Activated CD8-positive, alpha-beta T cell treated with anti-CD3 and anti-CD28 coated beads, Interleukin-2, amount 10 ng/mL, durations not matched to agents 7 days and 5 days (primary cell): ENCODE measurements at places on chromosomes 2 and 18. TPM values are rescaled to one million over a fixed set of nuclear protein-coding genes. Genes with fewer than 3 reads are reported as not detected.

AQP12A gene
- total RNA-seq: not detected

SOX11 gene
- total RNA-seq: not detected

TDRD15 gene
- total RNA-seq: not detected

ATAD2B gene
- 32.0 TPM for total RNA-seq

DNA sequence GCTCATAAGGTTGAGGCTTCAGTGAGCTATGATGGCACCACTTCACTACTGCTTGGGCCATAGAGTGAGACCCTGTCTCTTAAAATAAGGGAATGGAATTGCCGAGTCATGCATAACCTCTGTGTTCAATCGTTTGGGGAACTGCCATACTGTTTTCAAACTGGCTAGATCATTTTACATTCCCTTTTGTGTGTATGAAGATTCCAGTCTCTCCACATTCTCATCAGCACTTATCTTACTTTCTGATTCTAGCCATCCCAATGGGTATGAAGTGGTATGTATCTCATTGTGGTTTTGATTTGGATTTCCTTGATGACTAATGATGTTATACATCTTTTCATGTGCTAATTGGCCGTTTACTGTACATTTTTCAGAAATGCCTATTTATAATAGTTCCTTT, 23.7 kb downstream of the MARCHF7 start:
- H3K27ac ChIP-seq: no peak overlapping the region
- peaks cover 60% of the 10 kb centered on the region for H3K36me3 ChIP-seq
- peaks cover 14% of the 10 kb centered on the region for H3K4me1 ChIP-seq
- DNase-seq: no peak
- H3K4me3 ChIP-seq: no peak overlapping the region

DNA sequence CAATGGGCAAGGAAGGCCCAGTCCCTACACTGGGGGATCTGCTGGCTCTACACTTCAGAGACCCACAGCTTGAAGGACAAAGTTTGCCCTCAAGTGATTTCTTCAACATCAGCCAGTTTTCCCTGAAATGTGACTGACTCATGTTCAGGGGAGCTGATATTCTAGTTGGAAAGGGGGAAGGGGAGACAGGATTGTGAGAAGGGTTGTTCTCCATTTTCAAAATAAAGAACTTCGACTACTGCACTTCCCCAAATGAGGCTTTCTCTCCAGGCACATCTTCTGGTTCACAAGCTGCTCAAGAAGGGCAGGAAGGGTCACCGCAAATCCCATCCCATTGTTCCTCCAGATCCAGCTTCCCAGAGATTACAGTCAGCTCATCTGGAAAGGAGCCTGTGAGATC, 117.6 kb downstream of the BCL2L11 start:
- H3K4me3 ChIP-seq: no peak overlapping the region
- H3K36me3 ChIP-seq: peaks cover 12% of the 10 kb centered on the region
- H3K27me3 ChIP-seq: no peaks in the 10 kb centered on the region
- no peak for DNase-seq
- H3K4me1 ChIP-seq: peaks cover 16% of the 10 kb centered on the region

- no peak overlapping the region for H3K4me3 ChIP-seq
- peaks cover 5% of the 10 kb centered on the region for H3K4me1 ChIP-seq
- no peaks in the 10 kb centered on the region for H3K27me3 ChIP-seq
- no peak overlapping the region for H3K27ac ChIP-seq
- DNase-seq: no peak
These were observed 275.4 kb downstream of the STK39 start for GRCh38 chr2:167972020-167972419.

DNA sequence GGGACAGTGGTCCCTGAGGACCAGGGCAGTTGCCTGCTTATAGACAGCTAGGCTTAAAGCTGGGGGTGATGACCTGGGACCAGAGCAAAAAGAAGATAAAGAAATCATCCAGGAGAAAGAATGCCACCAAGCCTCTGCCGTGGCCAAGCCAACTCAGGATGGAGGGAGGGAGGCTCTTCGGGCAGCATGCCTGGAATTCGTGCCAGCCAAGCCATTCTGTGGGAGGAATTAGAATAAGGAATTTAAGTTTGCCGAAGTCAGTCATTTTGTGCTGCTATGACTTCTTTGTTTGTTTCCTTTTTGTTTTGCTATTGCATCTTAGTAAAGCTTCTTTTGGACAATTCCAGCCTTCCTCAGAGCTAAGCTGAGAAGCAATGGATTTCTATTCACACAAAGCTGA, 124.1 kb downstream of the EN1 start:
- H3K4me3 ChIP-seq: no peak overlapping the region
- no peak overlapping the region for H3K27ac ChIP-seq
- no peaks in the 10 kb centered on the region for H3K36me3 ChIP-seq
- H3K27me3 ChIP-seq: no peaks in the 10 kb centered on the region
- no peak for DNase-seq

DNA sequence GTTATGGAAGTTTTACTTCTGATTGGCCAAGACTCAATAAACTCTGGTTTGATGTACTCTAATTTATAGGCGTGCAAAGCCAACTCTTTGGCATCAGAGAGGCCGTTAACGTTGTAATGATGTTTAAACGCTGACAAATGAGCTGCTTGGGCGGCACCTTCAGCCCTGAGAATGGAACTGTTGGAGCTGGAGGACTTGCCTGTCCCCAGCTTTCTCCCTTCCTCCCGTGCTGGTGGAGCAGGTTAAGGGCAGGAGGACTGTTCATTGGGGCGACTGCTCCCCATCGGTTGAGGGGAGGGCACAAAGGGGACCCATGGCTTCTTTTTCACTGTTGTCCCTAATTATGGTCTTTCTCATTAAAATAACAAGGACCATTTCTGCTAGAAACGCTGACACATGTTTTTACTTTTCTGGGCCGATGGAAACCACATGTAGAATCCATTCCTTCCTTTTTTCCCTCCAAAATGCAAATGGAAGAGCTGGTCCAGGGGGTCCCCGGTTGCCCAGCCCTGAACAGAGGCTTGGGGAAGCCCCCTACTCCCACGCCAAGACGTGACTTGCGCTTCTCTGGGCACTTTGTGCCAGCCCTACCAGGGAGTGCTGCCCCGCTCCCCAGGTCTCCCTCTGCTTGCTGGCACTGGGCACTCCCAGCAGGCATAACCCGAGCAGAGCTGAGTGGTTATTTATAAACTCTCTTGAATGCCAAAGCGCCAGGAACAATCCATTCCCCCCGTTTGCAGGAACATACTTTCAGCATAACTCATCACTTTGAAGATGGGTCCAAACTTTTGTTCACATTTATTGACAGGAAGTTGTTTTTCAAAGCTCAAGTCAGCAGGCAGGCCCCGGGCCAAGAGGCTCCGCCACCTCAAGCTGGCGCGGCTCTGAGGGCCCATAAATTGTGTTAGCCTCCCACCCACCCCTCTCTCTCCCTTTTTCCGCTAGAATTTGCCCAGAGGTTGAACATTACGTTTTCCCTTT, 170.1 kb downstream of the ASB1 start:
- no peak overlapping the region for H3K27ac ChIP-seq
- no peaks in the 10 kb centered on the region for H3K36me3 ChIP-seq
- no peaks in the 10 kb centered on the region for H3K27me3 ChIP-seq
- no peaks in the 10 kb centered on the region for H3K4me1 ChIP-seq
- DNase-seq: no peak
- H3K4me3 ChIP-seq: no peak overlapping the region

DNA sequence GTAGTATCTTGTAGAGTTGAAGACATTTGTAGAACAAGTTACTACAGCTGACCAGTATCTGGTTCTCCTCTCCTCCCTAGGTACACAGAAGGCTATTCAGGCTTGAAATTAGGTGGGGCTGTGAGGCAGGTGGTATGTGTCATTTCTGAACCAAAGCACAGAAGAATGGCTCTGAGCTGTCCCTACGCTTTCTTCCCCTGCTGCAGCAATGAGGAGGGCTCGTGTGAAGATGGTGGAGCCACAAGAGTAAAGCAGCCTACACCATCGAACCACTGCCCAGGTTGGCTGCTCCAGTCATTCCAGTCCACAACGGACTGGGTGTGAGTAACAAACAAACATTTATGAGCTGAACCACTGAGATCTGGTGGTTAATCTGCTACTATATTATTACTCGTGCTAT, 148.9 kb downstream of the DTNB start:
- no peak overlapping the region for H3K4me3 ChIP-seq
- H3K27me3 ChIP-seq: no peaks in the 10 kb centered on the region
- H3K27ac ChIP-seq: no peak overlapping the region
- no peaks in the 10 kb centered on the region for H3K36me3 ChIP-seq
- DNase-seq: no peak

- peaks cover 5% of the 10 kb centered on the region for H3K27me3 ChIP-seq
- no peak overlapping the region for H3K4me3 ChIP-seq
- no peaks in the 10 kb centered on the region for H3K36me3 ChIP-seq
- peaks cover 3% of the 10 kb centered on the region for H3K4me1 ChIP-seq
These were observed 67.6 kb downstream of the AGAP1 start for GRCh38 chr2:235561450-235561849.

- no peaks in the 10 kb centered on the region for H3K4me1 ChIP-seq
- no peak for DNase-seq
- H3K27ac ChIP-seq: no peak overlapping the region
These were observed 576.4 kb upstream of the PIK3C3 start for GRCh38 chr18:41378598-41378997.

DNA sequence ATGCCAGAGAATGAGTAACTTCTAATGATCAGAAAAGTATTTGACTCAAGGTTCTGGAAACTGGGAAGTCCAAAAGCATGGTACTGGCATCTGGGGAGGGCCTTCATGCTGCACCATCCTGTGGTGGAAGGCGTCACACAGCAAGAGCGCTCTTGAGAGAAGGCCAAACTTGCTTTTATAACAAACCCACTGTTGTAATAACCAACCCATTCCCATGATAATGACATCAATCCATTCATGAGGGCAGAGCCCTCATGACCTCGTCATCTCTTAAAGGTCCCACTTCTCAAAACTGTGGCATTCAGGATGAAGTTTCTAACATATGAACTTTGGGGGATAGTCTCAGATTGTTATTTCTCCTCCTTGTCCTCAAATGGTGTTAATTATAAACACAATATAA, 67.8 kb downstream of the COA5 start:
- H3K4me3 ChIP-seq: no peak overlapping the region
- no peak for DNase-seq
- H3K27me3 ChIP-seq: no peaks in the 10 kb centered on the region
- H3K4me1 ChIP-seq: peaks cover 8% of the 10 kb centered on the region
- peak overlapping the region; percentile 6 for H3K27ac ChIP-seq

GRCh38 chr2:7963787-7964186, 718.1 kb upstream of the ID2 start:
- DNase-seq: no peak
- H3K27me3 ChIP-seq: peaks cover 6% of the 10 kb centered on the region
- no peaks in the 10 kb centered on the region for H3K4me1 ChIP-seq
- no peak overlapping the region for H3K4me3 ChIP-seq
- H3K27ac ChIP-seq: no peak overlapping the region

DNA sequence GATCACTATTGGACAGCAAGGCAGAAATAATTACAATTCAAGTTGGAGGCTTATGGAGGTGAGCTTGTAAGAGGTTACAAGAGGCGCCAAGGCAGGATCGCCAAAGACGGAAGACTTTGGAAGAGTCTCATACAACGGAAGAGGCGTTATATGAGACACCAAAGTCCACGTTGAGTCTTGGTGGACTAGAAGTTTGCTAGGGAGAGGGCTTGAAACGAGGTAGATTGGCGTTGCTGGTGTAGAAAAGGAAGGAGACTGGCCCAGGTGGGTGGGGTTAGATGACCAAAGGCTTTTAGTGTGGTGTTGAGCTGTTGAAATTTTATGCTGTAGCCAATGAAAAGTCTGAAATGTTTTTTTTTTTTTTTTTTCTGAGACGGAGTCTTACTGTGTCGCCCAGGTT, 1.4 kb downstream of the MSH2 start:
- peaks cover 37% of the 10 kb centered on the region for H3K4me1 ChIP-seq

DNA sequence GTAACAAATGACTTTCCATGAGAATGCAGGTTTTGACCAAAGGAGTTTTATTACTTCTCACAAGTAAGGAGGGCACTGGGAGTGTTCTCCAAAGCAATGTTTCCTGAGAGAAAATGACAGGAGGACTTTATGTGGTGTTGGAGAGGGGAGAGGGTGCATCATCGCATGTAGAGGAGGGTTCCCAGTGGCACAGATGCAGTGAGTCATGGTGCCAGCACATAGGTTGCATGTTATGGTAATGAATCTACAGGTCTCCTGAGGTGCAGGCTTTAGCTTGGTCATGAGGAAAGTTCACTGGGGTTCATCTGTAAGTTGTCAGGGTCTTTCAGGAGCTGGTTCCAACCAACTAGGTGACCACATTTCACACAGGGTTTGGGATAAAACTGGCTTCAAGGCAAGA, 30.4 kb downstream of the NAT8 start:
- H3K4me1 ChIP-seq: peaks cover 9% of the 10 kb centered on the region
- no peak overlapping the region for H3K4me3 ChIP-seq
- DNase-seq: no peak
- H3K36me3 ChIP-seq: no peaks in the 10 kb centered on the region
- no peaks in the 10 kb centered on the region for H3K27me3 ChIP-seq
- no peak overlapping the region for H3K27ac ChIP-seq

- H3K27ac ChIP-seq: no peak overlapping the region
- no peaks in the 10 kb centered on the region for H3K27me3 ChIP-seq
These were observed 62.1 kb upstream of the HDAC4 start for GRCh38 chr2:239462671-239463506.

DNA sequence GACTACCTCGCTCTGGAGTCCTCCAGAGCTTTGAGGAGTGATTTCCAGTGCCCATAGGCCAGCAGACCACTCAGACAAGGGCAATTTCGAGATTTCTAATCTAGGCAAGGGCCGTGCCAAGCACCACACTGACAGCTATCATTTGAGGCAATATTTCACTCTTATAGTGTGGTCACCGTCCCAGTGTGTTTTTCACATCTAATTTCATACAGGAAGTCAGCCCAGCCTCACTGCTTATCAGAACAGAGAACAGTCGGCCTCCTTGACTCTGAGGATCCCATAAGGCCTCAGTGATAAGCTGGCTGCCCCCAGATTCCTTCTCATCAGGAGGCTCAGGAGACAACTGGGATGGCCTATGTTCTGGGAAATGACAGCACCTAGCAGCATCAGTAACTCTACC, 581 bp downstream of the CAPN14 start:
- no peak overlapping the region for H3K4me3 ChIP-seq
- DNase-seq: no peak
- no peak overlapping the region for H3K27ac ChIP-seq

DNA sequence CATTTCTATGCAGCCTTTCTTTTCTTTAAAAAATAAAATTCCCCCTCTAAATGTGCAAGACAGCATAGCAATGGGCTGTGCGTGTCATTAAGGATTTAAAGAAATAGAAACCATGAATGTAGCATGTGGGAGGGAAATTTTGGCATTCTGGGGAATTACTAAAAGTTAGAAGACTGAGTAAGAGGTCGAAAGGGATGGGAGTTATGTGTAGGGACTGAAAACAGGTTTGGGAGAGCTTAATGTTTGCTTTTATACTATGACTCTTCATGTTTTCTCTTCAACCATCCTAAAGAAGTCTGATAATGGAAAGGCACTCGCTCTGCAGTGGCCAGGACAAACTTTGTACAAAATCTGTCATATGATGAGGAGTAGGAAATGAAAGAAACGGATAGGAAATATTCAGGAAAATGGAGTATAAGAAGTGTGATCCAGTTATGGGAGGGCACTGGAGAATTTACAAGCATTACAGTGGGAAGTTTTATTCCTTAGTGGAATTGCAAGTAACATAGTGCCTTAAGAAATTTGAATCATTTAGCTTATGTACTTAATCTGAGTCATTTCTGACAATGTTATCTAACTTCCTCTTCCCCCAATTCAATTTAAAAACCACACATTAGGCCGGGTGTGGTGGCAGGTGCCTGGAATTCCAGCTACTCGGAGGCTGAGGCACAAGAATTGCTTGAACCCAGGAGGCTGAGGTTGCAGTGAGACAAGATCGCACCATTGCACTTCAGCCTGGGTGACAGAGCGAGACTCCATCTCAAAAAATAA, 20.6 kb downstream of the TMEM87B start:
- H3K36me3 ChIP-seq: peaks cover 61% of the 10 kb centered on the region
- H3K27ac ChIP-seq: no peak overlapping the region

GRCh38 chr2:3637692-3638455, 20.1 kb upstream of the ALLC start:
- no peak for DNase-seq
- H3K4me3 ChIP-seq: no peak overlapping the region
- H3K27me3 ChIP-seq: no peaks in the 10 kb centered on the region
- no peak overlapping the region for H3K27ac ChIP-seq
- no peaks in the 10 kb centered on the region for H3K4me1 ChIP-seq
